ENCODE measurements at places on chromosomes 7 and 10.

DNA sequence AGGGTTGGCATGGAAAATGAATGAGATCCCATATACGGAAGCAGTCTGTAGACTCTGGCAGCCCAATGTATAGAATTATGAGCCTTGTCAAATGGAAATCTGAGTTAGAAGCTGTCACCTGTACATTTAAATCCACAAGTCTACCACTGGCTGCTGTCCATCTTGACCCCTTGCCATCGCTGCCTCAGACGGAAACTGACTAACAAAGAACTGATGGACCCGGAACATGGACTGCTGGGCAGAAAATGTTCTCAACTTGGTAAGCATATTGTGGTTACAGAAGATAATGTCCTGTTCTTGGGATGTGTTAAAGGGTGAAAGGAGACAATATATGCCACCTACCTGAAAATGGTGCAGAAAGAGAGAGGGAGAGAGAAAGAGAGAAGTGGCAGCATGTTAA is 37.5 kb downstream of the PARP12 start:
- no peak for DNase-seq

GRCh38 chr10:36629476-36629875 is 495.9 kb upstream of the ANKRD30A start:
- no peak for DNase-seq

- DNase-seq = no peak
Measured at GRCh38 chr7:134477954-134478353, 19.1 kb upstream of the AKR1B1 start.

DNA sequence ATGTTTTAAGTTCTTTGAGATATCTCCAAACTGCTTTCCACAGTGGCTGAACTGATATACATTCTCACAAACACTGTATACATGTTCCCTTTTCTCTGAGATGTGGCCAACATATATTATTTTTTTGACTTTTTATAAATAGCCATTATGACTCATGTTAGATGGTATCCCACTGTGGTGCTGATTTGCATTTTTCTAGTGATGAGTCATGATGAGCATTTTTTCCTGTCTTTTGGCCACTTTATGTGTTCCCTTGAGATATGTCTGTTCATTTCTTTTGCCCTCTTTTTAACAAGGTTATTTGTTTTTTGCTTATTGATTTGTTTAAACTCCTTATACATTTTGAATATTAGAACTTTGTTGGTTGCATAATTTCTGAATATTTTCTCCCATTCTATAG is 1055.1 kb downstream of the NXPH1 start:
- no peak for DNase-seq

GRCh38 chr10:133050371-133050770 is 37.4 kb upstream of the ADGRA1 start:
- no peak for DNase-seq

DNA sequence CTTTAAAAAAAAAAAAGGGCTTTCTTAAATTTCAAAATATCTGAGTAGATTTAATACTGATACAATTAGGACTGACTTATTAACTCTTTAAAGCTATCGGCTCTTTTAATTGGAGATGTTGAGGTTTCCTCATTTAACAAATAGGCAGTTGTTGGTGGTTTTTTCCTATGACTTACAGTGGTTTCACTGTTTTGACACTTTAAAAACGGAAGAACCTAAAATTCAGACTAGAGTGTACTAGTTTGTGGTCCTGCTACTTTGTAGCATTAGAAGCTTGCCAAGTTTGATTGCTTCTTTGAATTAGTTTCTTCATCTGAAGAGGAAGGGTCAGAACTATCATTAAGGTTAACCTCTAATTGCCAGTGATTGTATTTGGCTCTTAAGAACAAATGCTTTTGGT is 27.7 kb downstream of the CUL1 start:
- DNase-seq = no peak

DNA sequence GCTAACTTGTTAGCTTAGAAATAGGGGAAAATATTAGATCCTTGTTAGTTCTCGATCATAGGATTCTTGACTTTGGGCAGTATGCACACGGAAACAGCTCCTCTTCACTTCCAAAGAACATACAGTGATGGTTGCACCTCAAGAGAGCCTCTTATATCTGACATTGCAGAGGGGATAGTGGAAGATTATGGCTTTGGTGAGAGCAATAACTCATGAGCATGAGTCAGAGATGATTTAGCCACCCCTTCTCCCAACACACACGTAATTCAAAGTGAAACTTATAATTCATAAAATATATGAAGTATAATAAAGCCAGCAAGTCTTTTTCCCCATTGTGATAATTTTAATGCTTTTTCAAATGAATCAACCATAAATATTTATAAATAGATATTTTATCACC is 683.7 kb downstream of the POM121L12 start:
- DNase-seq = no peak

- DNase-seq = no peak
Measured at GRCh38 chr10:99013885-99014284, 221.8 kb downstream of the HPSE2 start.

DNA sequence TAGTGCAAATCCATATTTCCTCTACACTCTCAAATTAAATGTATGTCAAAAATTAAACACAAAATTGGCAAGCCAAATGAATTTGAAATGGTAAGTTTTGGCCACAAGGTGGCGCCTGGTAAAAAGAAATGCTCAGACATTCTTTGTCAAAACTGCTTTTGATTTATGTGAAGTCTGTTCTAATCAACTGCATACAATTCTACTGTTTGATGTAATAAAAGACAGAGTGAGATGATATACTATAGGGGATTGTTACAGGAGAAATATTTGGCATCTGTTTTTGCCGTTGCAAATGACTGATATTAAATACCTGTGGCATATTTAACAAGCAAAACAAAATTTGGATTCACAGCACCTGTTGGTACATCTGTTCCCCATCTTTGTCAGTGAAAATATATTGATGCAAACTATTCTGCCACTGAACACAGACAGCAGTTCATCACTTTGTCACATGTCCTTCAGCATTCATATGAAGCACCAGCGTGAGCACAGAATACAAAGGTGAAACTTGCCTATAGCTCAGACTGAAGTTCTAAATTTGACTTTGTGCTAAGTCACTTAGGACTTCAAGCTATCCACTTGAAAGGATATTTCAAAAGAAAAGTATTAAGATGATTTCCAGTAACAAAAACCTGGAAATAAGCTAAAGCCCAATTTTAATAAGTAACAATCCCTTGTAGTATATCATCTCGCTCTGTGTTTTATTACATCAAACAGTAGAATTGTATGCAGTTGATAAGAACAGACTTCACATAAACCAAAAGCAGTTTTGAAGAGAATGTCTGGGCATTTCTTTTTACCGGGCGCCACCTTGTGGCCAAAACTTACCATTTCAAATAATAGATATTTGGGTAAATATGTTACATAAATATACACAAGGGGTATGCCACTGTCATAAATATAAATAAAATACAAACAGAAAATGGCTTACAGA is 10.2 kb upstream of the CH25H start:
- DNase-seq = peak; percentile 44

DNA sequence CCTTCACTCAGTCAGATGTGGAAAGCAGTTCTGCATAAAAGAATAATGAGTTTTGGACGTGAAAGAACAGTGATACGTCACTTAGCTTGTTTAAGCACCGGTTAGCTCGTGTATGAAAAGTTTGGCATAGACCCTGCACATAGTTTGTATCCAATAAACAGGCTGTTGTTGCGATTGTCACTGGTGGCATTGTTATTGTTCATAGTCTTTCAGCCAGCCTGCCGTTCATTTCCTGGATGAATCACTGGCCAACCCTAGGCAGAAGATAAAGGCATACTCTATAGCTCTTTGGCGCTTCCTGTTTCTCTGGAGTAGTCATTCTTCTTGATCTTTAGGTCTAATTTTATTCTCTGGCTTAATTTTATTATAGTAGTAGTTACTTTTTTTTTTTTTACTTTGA is 57.8 kb upstream of the ANKRD30A start:
- DNase-seq = no peak

GRCh38 chr10:34854147-34854601 is 39.1 kb upstream of the PARD3 start:
- DNase-seq = no peak

DNA sequence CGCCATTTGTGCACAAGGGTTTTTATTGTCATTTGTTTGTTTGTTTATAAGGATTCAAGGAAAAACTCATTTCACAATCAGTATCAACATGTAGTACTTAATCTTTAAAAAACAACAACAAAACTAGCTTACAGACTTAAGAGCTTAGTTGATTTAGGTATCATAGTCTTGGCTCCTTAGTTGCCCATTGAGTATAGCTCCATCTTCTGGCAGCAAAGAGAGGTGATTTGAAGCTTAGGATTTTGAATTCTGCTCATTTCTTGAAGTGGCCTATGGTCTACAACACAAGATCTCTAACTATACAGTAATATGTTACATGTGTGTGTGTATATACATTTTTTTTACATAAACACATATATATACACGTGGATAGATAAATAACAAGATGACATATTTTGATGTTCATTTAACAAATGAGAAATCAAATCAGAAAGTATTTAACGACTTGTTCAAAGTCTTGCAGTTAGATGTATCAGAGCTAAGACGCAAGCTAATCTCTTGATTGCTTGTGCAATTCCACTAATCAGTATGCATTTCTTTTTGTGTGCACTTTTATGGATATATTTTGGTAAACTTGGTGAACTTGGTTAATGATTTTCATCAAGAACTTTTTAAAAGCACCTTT is 307.3 kb downstream of the CAMK1D start:
- no peak for DNase-seq

GRCh38 chr10:74075906-74076305 is 74.7 kb downstream of the AP3M1 start:
- DNase-seq = no peak

GRCh38 chr7:129227646-129228578 is 3.1 kb downstream of the AHCYL2 start:
- no peak for DNase-seq

GRCh38 chr7:6444516-6445269 is 3.1 kb downstream of the DAGLB start:
- DNase-seq = no peak

GRCh38 chr7:134943785-134944400 is 42.4 kb upstream of the AGBL3 start:
- no peak for DNase-seq

DNA sequence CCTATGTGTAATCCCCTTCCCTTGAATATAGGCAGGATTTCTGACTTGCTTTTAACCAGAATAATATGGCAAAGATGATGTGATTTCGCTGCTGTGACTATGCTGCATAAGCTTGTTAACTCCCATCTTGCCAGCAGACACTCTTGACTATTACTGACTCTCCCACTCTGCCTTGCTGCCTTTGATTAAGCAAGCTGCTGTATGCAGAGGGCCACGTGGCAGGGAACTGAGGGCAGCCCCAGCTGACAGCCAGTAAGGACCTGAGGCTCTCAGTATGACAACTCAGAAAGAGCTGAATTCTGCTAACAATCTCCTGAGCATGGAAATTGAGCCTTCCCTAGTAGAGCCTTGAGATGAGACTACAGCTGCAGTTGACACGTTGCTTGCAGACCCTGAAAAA is 279.4 kb upstream of the CACNA2D1 start:
- DNase-seq = no peak

GRCh38 chr10:129035052-129035827 is 431.8 kb upstream of the MGMT start:
- DNase-seq = peak; percentile 50

GRCh38 chr7:107891636-107892366 is 818 bp downstream of the DLD start:
- DNase-seq = no peak

DNA sequence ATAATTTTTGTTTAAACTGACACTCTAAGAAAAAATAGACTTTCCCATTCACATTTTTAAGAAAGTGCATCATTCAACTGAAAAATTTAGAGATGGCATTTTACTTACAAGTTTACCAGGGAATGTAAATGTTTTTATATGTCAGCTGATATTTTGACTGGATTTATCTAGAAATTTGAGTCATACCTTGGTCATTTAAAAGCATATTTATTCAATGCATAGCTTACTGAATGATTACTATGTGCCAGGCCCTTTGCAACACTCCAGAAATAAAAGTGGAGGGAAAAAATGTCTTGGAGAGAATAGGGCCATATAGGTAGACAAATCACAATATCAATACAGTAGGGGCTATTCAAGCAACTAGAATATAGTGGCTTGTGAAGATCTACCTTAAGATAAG is 98.4 kb upstream of the FAM3C start:
- DNase-seq = no peak

DNA sequence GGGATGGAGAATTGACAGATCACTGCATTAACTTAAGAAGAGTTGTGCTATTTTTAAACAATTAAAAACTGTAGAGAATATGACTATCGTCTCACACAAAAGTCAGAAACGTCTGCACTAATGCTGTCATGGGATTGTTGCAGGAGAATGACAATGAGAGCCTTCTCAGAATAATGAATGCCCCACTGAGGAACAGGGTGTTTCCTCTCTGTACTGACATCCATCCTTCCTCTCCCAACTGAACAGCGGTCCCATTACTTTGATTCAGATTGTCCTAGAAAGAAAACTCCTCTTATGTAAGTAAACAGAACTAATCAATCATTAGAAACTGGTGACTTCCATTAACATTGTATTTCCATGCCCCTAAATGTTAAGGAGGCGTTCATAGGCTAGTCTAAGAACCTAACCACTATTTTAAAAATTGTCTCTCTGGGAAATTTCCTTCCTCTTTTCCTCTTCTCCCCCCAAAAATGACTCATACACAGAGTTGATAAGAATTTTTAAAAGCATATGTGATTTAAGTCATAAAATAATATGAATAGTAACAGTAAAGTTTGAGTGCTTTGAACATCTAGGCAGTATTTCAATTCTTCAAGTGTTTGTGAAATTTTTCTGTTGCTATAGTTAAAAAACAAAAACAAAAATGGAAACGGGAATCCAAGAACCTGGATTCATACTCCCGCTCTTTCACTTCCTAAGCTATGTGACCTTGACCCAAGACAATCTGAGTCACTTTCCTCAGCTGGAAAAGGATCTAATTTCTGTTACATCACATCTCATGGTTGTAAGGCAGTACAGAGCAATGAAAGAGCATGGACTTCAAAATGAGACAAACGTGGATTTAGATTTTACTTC is 12.7 kb upstream of the MACC1 start:
- no peak for DNase-seq

- DNase-seq = no peak
Measured at GRCh38 chr10:28991333-28992270, 297.3 kb upstream of the LYZL1 start.

GRCh38 chr10:44911081-44911540 is at the start of gene TMEM72:
TMEM72 (plus strand) TSS chr10:44911337; CDS start chr10:44911513, 176 bp downstream.
- DNase-seq = peak; percentile 84

DNA sequence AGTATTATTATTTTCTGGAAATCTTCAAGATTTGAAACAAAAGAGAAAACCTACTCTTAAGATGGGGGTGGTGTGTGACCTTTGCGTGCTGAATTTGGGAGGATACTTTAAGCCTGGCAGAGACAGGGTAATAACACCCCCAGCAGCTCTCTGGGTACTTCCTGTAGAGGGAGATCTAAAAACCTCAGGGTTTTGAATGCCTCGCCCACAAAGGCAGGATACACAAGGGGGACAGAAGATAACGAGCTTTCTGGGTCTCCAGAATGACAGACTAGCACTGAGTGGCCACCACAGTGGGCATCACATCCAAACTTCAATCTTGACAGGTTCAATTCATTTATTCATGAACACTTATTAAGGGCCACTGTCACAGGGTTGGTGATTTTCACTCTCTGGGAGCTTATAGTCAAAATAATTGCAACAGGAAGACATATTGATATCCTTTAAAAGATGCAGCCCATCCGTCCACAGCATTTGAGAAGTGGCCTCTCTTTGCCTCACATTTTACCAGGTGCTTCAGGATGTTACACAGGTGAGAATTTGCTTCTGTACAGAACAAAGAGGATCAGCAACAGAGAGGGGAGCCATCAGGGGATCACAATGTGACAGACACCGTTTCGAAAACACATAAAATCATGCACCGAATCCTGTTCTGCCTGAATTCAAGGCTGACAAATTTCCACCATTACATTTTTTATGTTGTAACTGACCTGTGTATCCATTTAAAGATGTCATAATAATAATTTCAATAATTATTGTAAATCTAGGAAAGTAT is 14.3 kb downstream of the CPA1 start:
- DNase-seq = no peak
